A549 treated with CpdA at 1 μM for 4 hours (cell line): ENCODE measurements at places on chromosomes 4 and X. TPM values are rescaled to one million over a fixed set of nuclear protein-coding genes. Genes with fewer than 3 reads are reported as not detected.

The HGFAC gene
- 0.09 to 0.55 TPM (median 0.16 TPM) in 5 replicates for total RNA-seq

The FAM149A gene
- total RNA-seq = 1.1 to 2.0 TPM (median 1.8 TPM) in 5 replicates

The PLXNB3 gene
- 3.0 to 4.1 TPM (median 3.7 TPM) in 5 replicates for total RNA-seq

The MGAT4D gene
- not detected in 5 replicates for total RNA-seq

The TMEM31 gene
- total RNA-seq = 0.08 to 0.27 TPM in 2 of 5 replicates, not detected in the others

The PLP1 gene
- total RNA-seq = not detected in 5 replicates

The CT45A10 gene
- total RNA-seq = 0.27 to 0.37 TPM (median 0.29 TPM) in 3 of 5 replicates, not detected in the others

The S100G gene
- total RNA-seq = not detected in 5 replicates

The SHROOM4 gene
- not detected in 5 replicates for total RNA-seq

The MAGEA11 gene
- total RNA-seq = 0.02 TPM in 1 of 5 replicates, not detected in the others
